Stimulated activated CD4-positive, alpha-beta T cell treated with anti-CD3 and anti-CD28 coated beads, TNF-alpha, amount 100 ng/mL, for 24 hours (primary cell): ENCODE measurements at places on chromosomes 6 and 20.
A peak's percentile ranks its signal among the peaks of the same experiment; 100 is the strongest.

DNA sequence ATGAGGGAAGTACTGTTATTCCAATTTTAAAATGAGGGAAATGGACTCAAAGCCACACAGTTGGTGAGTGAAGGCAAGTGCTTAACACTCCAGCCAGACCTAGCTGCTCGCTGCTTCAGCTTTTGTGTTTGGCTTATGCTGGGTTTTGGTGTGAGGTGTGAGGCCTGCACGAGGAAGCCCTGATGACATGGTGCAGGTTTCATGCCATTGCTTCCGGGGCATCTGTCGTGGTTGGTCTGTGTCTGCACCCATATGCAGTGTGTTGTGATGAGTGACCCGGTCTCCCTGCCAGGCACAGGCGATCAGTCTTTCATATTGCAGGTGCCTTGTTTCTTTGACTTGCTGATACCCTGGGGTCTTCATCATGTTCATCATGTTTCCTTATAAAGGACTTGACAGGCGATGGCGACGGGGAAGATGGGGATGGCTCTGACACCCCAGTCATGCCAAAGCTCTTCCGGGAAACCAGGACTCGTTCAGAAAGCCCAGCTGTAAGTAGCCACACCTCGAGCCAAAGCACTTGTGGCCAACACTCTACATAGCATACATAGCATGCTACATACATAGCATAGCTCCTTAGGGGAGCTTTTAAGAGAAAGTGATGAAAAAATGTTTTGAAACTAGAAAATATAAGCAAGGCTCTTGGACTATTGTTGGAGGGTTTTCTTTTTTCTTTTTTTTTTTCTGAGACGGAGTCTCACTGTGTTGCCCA, 22.3 kb downstream of the DNMT3B start:
- no peak for DNase-seq

GRCh38 chr20:24450177-24450576, 19.3 kb upstream of the SYNDIG1 start:
- no peak for DNase-seq

DNA sequence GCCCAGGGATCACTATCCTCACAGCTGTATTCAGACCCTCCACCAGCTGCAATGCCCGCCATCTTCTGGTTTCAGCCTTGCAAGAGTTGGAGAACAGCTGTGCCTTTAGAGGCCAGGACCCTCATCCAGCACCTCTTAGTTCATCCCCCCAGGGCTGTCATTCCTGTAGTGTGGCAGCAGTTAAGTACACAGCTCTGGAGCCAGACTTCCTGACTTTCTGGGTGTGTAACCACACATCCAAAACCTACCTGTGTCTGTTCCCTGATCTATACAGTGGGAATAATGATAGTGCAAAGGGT, 452 bp upstream of the TREM2 start:
- no peak for DNase-seq

GRCh38 chr6:38370653-38371601, 268.8 kb downstream of the BTBD9 start:
- no peak for DNase-seq

- DNase-seq = no peak
Measured at GRCh38 chr6:19836799-19837510, at the start of gene ID4. ID4 (plus strand) TSS chr6:19837370; CDS start chr6:19837755, 385 bp downstream.

GRCh38 chr20:49534255-49534712, 33.7 kb downstream of the PTGIS start:
- peak; percentile 33 for DNase-seq

DNA sequence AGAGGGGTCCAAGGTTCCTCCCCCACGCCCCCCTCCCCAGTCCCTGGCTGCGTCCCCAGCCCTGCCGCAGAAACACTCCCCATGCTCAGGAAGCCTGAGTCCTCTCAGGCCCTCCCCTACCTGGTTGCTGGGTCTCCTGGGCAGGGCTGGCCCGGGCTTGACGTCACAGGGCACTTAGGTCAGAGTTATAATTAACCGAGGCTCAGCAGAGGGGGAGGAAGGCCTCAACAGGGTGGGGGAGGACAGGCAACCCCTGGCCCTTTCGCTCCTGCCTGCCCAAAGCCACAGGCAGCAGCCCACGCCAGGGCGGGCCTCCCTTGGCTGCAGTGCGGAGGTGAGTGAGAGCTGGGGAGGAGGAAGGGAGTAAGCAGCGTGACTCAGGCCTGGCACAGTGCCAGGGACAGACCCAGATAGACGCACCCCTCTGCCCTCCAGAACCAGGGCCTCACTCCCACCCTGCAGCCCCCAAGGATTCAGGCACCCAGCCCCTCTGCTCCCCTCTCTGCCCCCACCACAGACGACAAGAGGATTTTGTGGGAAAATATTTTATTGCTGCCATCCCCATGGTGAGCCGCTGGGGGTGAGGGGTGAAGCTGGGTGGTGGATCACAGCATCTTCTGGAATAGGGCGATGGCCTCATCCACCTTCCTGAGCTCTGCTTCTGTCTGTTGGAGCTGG, at the start of gene VWA7:
Gene VWA7 (minus strand): TSS at position 340 of the 678 bp plus-strand sequence. CDS start 549 bp downstream, outside the sequence.
- peak; percentile 44 for DNase-seq

DNA sequence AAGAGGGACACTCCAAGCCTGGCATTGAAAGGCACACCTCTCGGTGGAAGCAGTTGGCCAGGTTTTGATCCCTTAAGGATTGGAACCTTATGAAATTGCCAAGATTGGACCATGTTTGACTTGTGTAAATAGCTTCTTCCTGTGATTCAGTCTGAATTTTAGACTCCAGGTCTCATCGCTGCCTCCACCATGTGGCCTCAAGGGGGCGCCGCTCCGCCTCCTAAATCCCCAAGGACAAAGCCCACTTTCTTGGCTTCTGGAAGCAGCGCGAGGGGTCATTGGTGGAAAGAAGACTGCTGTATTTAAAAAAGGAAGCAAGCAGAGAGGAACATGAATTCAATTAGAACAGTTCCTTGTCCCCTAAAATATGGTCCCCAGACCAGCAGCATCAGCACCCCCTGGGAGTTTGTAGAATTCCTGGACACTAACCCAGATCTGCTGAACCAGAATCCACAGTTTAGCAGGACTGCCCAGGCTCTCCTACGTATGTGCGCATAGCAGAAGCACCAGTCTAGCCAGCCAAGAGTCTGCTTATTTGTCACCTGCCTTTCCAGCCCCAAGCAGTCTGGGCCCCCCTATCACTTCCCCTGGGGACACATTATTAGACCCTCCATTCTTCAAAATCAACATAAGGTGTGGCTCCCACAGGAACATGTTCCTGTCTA, 108.5 kb downstream of the LY86 start:
- no peak for DNase-seq

- no peak for DNase-seq
Measured at GRCh38 chr6:113564371-113565171, 292.6 kb upstream of the MARCKS start.

GRCh38 chr6:154197196-154197860, 158.3 kb downstream of the OPRM1 start:
- DNase-seq = no peak

GRCh38 chr6:139547122-139547776, 172.8 kb upstream of the CITED2 start:
- no peak for DNase-seq

GRCh38 chr6:117906507-117906957, 532 bp upstream of the SLC35F1 start:
- DNase-seq = no peak

GRCh38 chr6:41040101-41040939, 1.3 kb upstream of the UNC5CL start:
- no peak for DNase-seq

DNA sequence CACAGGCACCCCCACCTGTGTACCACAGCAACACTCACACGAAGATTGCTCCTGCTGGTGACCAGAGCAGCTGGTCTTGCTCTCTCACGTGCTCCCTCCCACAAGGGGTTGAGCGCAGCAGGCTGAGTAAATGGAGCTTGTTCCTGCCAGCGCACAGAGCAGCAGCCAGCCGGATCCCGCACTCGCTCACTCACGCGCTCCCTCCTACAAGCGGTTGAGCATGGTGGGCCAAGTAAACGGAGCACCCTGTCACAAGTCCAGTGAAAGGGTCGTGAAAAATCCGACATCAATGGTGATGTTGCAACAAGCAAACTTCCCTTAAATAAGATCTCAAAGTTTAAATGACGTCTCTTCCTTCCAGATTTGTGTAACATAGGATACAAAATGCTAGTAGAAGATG, 313.7 kb downstream of the FOXC1 start:
- DNase-seq = no peak

GRCh38 chr6:18488526-18489270, 101.5 kb downstream of the RNF144B start:
- DNase-seq = no peak

- no peak for DNase-seq
Measured at GRCh38 chr6:108093781-108094300, 19.3 kb upstream of the OSTM1 start.

GRCh38 chr20:6467562-6467961, 299.9 kb upstream of the BMP2 start:
- no peak for DNase-seq

DNA sequence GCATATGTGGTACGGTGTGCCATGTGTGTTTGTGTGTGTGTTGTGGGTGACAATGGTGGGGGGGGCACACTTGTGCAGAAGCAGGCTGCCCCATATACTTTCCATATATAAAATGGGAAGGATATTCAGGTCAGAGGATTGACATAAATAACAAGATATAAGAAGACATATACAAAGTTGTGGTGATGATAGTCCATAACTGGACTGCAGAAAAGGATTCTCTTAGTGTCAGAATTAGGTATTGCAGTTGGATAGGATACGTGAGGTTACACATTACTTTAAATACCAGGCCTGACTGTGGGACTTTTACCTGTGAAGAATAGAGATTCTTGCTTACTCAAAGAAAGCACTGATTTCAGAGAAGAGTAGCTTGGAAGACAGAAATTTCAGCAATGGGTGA, 1260.3 kb downstream of the EPHA7 start:
- DNase-seq = no peak

DNA sequence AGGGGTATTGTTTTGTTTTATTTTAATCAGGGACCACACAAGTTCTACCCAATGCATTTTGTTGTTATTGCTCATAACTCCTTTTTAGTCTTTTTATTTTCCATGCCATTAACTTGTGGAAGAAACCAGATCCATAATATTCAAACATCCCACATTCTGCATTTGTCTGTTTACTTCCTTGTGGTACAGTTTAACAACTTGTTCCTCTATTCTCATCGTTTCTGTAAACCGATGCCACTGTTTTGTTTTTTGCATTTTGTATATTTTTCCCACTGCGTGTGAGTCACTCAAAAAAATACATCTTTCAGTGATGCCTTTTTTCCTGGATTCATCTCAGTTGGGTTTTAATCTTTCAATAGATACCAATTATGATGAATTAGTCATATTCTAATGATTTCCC, 22.3 kb downstream of the SF3B5 start:
- DNase-seq = no peak

- no peak for DNase-seq
Measured at GRCh38 chr6:23089981-23090380, 520.6 kb downstream of the HDGFL1 start.

GRCh38 chr6:34317172-34317477, 68.3 kb upstream of the SMIM29 start:
- no peak for DNase-seq

DNA sequence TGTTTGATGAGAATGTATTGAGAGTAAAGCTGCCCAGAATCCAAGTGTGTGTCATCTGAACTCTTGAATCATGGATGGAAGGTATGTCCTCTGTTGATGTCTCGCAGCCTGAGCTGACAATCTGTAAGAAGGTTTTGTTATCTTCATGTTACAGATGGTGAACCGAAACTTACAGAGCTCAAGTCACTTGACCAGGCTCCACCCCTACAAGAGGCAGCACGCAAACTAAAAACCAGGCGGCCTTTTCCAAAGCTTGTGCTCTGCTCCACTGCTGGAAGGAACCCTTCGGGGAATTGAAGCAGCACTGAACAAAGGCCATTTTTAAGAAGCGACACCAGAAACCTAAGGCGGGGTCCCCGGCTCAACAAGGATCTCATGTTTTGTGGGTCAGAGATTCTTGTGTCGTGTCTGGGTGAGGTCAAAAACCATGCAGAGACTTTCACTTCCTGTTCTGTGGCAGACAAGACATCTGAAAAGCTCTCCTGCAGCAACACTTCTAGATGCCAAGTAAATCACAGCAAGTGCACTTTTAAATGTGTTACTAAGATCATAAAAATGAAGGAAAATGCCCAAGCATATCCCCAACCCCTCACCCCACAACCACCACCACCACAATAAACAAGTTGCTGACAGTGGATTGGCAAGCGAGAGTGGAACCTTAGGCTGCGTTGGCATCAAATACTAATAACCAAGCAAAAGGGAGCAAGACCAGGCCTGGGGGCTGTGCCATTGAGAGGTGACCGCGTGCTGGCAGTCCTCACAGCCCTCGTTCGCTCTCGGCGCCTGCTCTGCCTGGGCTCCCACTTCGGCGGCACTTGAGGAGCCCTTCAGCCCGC, 27.3 kb downstream of the NQO2 start:
- DNase-seq = no peak

GRCh38 chr6:139027620-139028182, 844 bp upstream of the ABRACL start:
- DNase-seq = no peak

DNA sequence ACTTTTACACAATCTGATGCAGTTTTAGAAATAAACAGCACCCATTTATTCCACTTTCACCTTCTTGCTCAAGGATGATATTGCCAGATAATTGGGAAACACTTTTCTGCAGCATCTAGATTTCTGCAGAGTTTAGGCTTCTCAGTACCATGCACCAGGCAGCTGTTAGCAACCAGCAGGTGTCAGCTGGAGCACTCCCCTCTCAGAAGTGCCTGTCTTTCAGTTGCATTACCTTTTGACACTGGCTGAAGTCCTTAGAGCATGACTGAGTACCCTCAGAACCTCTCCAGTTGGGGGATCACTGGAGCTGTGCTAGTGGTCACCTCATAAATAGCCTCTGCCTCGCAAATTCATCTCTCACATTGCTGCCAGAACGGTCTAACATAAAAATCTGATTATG, 91.2 kb downstream of the DNAH8 start:
- no peak for DNase-seq

GRCh38 chr6:31740397-31741223, 805 bp downstream of the MSH5 start:
- no peak for DNase-seq

DNA sequence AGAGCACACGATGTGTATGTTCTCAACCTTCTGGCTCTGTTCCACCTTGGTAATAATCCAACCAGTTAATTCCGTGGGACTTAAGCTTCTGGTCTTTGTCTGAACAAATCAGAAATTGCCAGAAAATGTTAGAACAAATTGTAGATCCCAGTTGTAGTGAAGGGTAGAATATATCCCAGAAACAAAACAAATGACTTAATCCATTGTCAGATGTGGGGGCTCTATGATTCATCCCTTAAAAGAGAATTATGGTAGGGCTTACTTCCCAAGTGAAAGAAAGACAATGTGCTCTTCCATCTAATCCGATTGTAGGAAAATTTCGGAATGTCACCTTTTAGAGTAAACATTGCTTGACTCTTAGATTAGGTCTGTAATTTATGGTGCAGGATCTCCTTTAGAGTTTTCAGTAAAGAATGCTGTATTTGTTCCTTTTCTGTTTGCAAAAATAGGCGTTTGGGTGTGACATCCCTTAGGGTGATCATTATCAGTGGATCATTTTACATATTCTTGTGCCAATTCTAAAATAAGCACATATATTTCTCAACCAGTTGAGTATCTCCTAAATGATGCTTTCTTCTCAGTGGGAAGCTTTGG, 234.5 kb upstream of the ZNF217 start:
- no peak for DNase-seq

- DNase-seq = no peak
Measured at GRCh38 chr20:10659651-10660601, 13.9 kb downstream of the JAG1 start.
